Amniotic epithelial cell (primary cell): ENCODE measurements at places on chromosomes 7 and 10.
A peak's percentile ranks its signal among the peaks of the same experiment; 100 is the strongest.

GRCh38 chr7:36175886-36176285, 22.8 kb downstream of the EEPD1 start:
- no peak for DNase-seq

DNA sequence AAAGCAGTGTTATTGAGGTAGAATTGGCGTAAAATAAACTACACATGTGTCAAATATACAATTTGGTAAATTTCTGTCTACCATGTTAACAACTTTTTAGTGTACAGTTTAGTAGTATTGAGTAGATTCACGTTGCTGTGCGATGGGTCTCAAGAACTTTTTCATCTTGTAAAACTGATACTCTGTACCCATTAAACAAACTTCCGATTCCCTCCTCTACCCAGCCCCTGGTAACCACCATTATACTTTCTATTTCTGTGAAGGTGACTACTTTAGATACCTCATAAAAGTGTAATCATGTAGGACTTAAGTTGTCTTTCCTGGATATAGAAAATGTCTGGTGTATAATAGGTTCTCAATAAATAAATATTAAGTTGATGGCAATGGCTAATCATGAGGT, 408.5 kb upstream of the POT1 start:
- DNase-seq, result no peak

DNA sequence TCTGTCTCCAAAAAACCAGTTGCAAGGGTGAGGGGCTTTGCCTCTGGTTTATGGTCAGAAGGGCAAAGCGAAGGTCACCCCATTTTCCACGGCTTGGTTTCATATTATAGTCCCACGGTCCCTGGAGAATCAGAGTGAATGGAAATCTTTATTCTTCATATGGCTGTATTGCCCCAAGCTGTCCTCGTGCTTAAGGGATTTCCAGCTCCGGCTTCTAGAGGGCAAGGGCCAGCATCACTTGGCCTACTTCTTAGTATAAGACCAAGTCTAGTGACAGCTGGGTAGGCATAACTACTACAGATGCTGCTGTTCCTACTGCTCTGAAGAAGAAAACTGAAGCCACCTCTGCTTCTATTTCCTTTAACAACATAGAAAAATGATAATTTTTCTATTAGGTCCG, 63.2 kb downstream of the PARP12 start:
- no peak for DNase-seq

GRCh38 chr7:22872096-22872807, 49.6 kb upstream of the TOMM7 start:
- no peak for DNase-seq

GRCh38 chr7:2008101-2008935, 224.4 kb downstream of the MAD1L1 start:
- no peak for DNase-seq

DNA sequence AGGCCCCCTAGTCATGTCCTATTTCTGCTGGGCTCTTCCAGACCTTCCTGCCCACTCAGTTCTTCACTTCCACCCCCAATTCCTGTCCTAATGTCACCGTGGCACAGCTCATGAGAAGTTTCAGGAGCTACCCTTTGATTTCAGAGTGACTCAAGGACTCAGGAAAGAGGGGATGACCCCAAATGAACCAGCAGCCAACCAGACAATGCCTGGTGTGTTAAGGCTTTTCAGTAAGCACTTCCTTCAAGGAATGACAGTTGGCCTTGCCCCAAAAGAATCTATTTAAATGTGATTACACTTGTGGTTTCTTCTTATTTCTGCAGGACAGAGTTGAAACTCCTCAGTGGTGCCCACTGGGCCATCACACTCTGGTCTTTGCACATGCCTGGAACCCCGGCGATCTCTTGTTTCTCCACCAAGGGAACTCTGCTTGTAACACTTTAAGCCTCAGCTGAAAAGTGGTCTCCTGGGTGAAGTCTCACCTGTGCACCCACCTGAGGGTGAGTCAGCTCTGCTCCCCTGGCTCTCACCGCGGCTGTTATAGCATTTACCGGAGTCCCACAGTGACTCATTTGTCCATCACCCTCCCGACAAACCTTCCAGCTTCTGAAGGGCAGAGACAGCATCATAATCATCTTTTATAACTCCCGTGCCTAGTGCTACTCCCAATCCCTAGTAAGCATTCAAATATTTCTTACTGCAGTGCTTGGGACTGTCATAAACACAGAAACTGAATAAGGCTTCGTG, 123.0 kb upstream of the SVIL start:
- DNase-seq, result peak; percentile 34
